NCI-H1105 (cell line): ENCODE measurements at places on chromosomes 3 and 15.

DNA sequence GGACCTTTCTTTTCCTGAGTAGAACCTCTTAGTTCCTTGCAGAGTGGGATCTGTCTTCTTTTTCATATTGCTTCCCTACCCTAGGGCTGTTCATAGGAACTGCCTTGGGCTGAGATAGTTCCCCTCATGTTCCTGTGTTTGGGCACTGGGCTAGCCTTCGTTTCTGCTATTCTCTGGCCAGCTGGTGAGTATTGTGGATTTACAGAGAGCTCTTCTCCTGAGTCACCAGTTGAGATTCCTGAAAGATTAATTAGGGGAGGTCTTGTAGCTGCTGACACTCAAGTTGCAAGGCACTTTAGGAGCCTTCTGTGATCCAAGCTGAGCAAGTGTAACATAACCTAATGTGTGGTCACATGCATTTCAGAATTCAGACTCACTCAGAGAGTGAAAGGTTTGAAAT, 30.7 kb downstream of the CHD2 start:
- no peak for DNase-seq

DNA sequence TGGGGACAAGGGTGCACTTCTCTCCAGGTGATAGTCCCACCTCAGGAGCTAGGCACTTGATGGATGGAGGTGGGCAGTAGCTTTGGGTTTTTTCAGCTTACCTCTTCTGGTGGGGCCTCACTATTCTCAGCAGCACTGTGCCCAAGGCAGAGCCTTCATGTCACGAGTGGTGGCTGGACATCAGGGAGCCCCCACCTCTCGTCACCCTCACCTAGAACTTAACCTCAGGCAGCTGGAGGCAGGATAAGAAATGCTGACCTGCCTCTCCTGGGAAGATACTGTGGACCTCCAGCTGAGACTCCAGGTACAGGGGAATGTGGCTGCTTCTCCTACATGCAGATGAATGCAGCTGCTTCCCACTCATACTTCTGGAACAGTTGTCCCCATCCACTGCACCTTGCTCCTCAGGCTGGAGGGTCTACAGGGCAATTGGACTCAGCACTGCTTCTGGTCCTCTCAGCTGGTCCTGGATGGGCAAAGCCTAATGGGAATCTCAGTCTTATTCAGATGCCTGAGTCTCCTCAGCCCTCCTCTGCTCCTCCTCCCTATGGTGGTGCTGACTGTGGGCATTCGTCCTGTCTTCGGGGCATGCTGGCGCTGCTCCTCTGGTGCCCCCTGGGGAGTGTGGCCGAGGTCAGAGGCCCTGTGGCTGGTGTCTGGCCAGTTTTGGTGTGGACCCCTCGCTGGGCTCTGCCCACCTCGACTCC, 129.9 kb downstream of the KLF13 start:
- no peak for DNase-seq

- DNase-seq, result peak; percentile 71
Measured at GRCh38 chr3:186540221-186540834, 3.9 kb downstream of the CRYGS start.

DNA sequence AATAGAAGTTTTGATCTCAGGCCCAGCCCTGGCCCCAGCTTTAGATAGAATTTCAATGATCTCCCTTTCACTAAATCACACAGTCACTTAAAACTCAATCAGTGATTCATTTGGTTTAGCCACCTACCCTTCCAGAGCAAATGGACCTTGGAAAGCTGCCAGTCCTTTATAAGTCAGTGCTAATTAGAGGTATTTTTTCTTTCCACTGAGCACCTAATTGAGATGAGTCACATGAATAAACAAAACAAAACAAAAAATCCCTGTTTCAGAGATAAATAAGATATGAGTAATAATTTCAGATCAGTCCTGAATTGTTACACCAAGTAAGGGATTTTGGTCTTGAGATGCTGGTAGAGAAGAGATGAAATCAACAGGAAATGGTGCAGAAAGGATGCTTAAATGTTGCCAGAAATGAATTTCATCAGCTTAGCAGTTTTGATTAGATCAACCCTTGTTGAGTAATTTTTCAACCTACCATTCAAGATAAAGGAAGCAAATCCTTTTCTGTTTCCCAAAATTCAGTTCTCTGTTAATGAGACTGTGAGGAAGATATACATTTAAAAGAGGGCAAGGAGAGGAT, 352.0 kb upstream of the COL8A1 start:
- peak; percentile 10 for DNase-seq

- DNase-seq, result no peak
Measured at GRCh38 chr3:153349108-153349499, 187.1 kb downstream of the RAP2B start.

DNA sequence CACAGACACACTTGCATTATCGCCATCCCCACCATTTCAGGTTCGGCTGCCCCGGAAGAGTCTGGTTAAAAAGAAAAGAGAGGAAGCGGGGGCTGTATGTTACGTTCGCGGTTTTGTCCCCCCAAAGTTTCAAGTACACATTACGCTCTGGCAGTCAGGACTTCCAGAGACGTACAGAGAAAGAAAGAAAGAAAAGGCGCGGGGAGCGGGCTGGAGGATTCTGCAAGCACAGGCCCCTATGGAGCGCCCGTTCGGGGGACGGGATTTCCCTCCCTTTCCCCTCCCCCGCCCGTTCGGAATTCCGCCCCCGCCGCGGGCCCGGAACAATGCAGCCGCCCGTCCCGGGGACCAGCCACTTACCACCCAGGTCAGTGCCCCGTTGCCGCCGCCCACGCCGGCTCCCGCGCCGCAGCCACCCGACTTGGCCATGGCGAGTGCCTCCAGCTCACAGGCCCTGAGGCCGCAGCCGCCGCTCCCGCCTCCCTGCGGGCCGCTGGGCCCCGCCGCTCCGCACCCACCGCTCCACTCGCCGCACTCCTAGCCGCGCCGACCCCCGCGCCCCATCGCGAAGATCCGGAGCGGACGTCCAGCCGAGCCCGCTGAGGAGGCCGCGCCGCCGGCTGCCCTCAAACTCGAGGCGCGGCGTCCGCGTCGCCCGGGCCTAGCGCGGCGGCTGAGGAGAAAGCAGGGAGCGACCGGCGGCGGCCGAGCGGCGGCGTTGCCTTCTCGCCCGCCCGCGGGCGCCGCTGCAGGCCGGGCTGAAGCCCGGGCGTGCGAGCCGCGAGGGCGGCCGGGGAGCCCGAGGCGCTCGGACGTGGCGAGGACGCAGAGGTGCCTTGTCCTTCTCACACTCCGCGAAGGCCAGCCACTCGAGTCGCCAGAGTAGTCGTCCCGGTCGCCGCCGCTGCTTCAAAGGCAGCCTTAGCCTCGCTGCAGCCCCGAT, 567 bp downstream of the TOP2B start:
- DNase-seq, result peak; percentile 4

DNA sequence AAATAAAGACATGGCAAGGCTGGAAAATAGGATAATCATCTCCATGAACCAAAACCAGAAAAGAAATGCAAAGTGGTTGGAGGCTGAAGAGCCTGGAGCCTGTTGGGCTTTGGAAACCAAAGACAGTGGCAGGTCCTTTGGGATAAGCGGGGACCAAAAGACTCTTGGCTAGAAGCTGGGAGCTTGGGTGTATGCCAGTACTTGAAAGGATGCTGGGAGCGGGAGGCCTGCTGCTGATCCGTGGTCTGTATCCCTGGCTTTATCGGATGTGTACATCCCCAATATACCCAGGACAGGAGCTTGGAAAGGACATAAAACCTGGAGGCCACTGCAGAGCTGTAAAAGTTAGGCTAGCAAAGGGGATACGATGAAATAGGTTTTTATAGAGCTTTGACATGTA, 1.3 kb upstream of the CHRNB4 start:
- DNase-seq, result no peak

GRCh38 chr15:44489464-44489863, 47.5 kb upstream of the EIF3J start:
- no peak for DNase-seq

GRCh38 chr15:26804063-26804804, 31.4 kb upstream of the GABRB3 start:
- DNase-seq, result no peak

DNA sequence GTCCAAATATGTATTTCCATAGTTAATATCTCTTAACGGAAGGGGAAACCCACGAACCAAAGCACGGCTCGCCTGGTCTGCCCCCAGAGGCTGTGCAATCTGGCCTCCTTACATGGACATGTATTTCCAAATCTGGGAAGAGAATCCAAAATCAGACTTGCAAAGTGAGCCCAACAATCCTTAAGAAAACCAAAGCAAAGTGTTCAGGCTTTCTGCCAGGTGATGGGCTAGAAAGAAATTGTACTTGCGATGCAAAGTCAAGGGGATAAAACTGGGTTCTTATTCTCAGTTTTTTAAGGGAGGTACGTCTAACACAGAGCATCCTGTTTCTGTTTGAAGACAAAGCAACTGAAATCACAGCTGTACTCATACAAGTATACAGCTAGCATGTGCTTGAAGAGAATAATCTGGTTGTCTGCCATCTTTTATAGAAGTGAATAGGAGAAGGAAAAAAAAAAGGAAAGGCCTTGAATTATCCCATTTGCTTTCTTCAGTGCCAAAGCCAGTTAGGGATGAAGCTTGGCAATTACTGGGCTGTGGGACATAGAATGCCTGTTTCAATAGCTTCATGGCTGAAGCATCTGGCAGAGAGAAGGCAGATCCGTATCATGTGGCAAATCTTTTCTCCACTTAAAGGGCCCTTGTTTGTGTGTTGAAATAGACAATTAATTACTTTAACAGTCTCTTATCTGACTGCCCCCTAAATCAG, 48.4 kb downstream of the LRIG1 start:
- peak; percentile 48 for DNase-seq

- DNase-seq, result no peak
Measured at GRCh38 chr3:3305084-3305483, 125.6 kb upstream of the CRBN start.

- no peak for DNase-seq
Measured at GRCh38 chr3:60594025-60594424, 657.2 kb downstream of the FHIT start.

- no peak for DNase-seq
Measured at GRCh38 chr3:70580021-70580420, 267.6 kb upstream of the MDFIC2 start.

DNA sequence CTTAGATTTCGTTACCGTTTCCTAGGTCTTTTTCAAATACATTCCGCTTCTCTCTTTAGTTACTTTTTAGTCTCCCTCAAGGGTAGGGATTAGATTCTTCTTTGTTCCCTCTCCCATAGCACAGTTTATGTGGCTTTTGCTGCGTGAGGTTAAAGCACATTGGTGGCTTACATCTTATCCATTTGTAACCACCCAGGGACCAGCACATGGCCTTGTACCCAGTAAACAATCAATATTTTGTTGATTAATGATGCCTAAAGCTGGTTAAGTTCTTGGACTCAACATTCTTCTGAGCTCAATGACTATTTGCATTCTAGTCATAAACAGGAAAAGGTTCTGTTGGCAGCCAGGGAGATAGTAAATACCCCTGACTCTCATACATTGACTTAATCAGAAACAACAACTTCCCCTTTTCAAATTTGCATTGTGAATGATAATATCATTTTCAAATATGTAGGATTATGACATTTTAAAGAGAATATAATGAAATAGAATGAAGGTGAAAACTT, 60.2 kb downstream of the CACNA1D start:
- no peak for DNase-seq

DNA sequence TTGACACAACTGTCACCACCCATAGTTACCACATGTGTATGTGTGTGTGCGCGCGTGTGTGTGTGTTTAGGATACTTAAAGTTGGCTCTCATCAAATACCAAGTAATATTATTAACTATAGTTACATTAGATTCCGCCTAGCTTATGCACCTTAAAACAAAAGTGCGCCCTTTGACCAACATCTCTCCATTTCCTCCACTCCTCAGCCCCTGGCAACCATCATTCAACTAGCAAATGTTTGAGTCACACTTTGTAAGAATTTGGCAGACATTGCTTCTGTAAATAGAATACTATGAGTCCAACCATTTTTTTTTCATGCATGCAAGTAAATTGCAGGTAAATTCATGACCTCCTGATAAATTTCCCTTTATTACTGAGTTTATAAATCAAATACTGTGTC, 169.3 kb downstream of the GBE1 start:
- DNase-seq, result no peak

DNA sequence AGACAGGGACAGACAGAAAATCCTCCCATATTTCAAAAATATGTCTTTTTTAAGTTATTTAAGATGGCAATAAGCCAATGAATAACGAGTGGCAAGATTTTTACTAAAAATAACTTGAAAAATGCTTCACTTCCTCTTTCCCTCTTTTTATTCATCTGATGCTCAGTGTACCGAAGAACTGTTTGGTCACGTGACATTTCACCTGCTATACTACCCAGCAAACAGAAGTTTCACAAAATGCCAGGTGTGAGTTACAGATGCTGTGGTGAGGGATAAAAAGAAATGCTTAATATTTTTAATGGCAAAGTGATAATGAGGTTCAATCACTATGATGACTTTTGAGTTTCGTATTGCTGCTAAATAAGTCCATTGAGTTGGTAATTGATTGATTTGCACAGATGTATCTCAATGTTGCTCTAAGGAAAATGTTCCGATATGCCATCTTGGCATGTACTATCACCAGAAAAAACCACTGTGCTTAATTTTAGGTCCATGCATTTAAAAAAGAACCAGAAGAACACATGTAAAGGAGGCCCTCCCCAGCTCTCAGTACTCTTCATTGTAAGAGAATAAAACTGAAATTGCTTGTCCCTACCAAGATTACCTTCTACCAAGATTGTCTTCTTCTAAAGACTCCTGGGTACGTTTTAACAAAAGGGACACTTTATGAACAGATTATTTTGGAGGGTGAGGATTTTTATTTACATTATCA, 26.0 kb upstream of the SEC62 start:
- no peak for DNase-seq

DNA sequence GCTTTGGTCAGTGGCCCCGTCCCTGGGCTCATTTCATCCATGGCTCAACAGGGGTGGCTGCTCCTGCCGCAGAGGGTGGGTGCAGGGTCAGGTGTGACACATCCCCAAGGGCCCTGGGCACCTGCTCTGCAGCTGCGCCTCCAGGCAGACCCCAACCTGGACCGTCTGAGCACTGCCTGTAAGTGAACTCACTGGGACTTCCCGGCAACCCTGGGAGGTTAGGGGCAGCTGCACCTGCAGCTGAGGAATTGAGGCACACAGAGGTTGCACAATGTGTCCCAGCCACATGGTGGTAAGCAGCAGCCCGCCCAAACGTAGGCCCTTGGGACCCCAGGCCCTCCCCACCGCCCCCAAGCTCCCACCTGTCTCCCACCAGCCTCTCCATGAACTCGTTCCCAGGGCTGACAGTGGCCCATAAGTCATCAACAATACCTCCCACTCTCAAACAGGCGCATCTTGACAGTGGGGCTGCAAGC, 55.1 kb downstream of the PLXNA1 start:
- DNase-seq, result no peak

DNA sequence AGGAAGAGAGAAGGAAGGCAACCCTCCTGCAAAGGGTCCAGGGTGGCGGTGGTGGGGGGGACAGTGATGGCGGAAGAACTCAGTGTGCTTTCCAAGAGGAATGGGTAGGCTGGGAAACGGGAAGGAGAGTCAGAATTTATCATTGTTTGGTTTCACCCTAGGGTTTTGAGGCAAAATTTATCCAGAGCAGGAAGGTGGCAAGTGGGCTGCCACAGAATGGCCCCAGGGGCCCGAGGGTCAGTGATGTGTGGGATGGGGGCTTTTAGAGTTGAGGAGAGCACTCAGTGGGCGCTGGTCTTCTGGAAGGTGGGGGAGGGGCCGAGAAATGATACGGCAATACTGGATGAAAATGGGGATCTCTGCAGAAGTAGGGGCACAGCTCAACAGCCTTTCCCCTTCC, 581 bp downstream of the FAM131A start:
- no peak for DNase-seq
